ENCODE measurements at places on chromosomes 12 and 14. TPM values are rescaled to one million over a fixed set of nuclear protein-coding genes. Genes with fewer than 3 reads are reported as not detected.

DNA sequence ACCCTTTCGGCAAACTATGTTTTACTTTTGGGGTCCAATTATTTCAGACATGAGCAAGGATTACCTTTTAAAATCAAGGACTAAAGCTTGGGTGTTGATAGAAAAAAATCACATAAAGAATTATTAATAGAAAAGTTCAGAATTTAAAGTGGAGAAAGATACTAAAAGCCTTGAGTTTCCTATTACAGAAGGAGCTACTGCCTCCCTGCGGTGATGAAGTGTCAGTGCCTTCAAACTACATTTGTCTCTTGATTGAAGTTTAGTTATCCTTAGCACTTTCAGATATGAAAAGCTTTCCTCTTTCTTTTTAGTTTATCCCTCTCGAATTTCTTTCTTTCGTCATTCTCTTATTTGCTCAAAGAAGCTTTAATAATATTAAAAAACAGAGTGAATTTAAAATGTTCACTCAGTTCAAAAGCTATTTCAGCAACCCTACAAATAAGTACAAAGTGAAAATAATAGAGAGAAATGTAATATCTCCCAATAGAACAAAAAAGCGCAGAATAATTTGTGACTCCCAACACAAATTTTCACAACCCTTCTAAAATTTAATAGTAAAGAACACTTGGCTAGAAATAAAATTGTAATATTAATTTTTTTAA, 87.6 kb downstream of the SEC23A start:
- H3K27me3 ChIP-seq = no peaks in the 10 kb centered on the region
- no peak overlapping the region for H3K27ac ChIP-seq
- peaks cover 15% of the 10 kb centered on the region for H3K4me1 ChIP-seq
- peak; percentile 71 for DNase-seq
- no peaks in the 10 kb centered on the region for H3K36me3 ChIP-seq

GLS2 gene
- total RNA-seq = 6.4 TPM

OLR1 gene
- total RNA-seq = 15.1 TPM

- no peak overlapping the region for H3K4me3 ChIP-seq
- H3K27ac ChIP-seq = no peak overlapping the region
Measured at GRCh38 chr12:9074484-9075137, 41.1 kb downstream of the A2M start.

IL31 gene
- total RNA-seq = not detected

- H3K36me3 ChIP-seq = no peaks in the 10 kb centered on the region
- DNase-seq = no peak
- H3K4me1 ChIP-seq = no peaks in the 10 kb centered on the region
- H3K27ac ChIP-seq = no peak overlapping the region
- H3K27me3 ChIP-seq = no peaks in the 10 kb centered on the region
Measured at GRCh38 chr14:92624764-92625163, 111.2 kb downstream of the RIN3 start.

DNA sequence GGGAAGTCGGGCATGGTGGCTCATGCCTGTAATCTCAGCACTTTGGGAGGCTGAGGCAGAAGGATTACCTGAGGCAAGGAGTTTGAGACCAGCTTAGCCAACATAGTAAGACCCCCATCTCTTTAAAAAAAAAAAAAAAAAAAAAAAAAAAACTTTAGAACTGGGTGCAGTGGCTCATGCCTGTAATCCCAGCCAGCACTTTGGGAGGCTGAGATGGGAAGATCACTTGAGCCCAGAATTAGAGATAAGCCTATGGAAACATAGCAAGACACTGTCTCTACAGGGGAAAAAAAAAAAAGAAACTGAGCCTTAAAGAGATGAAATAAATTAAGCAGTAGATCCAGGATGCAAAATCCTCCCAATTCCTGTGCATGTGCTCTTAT, 1.7 kb upstream of the PA2G4 start:
- no peaks in the 10 kb centered on the region for H3K27me3 ChIP-seq
- no peak for DNase-seq
- H3K4me3 ChIP-seq = no peak overlapping the region
- H3K36me3 ChIP-seq = no peaks in the 10 kb centered on the region

DNA sequence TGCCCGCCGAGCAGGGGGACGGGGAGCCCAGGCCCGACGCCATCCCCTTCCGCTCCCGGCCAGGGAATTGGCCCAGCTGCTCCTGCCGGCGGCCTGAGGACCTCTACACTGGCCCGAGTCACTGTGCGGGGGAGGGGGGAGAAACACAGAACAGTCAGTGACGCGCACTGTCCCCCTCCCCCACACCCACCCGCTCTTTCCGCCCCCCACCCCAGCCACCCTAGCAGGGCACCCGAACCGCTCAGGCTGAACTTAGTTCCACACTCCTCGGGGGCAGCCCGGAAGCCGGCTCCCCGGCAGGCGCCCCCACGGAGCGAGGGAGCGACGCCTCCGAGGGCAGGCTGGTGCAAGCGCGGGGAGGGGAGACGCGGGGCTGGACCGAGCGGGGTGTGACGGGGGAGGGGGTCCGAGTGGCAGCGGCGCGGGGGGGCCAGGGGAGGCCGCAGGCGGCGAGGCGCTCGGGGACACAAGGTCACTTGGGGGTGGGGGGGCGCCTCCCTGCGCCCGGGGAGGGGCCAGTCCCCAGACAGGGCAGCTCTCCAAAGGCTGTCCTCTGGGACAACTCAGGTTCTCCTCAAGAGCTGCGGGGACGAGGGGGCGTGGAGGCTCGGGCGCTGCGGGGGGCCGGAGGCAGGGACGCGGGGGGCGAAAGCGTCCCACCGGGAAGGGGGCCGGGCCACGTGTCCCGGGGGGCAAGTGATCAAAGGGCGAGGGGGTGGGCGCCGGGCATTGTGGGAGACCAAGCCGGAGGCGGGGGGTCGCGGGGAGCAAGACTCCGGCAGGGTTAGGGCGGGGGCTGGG, 648 bp downstream of the CHD4 start:
- no peaks in the 10 kb centered on the region for H3K27me3 ChIP-seq
- H3K4me3 ChIP-seq = peak overlapping the region; percentile 92

All from hepatocyte (in vitro differentiated cells).